Right lobe of liver (tissue), 6 donors: ENCODE measurements at places on chromosomes 13 and 19.

DNA sequence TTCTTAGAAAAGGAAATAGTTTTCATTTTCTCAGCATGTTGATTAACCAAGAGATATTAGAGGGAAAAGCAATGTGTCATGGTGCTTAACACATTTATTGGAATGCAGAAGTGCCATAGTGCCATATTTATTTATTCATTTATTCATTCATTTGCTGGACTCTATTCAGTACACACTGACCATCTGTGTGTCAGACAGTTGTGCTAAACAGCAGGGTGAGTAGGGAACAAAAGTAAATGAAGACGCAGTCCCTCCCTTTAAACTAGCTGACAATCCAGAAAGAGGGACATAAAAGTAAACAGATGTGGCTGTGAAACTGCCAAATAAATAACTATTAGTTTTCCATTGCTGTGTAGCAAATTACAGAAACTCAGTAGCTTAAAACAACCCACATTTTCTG, 323.7 kb downstream of the MTUS2 start:
- H3K36me3 ChIP-seq: no peaks in the 10 kb centered on the region
- no peaks in the 10 kb centered on the region for H3K4me1 ChIP-seq
- no peak overlapping the region for H3K27ac ChIP-seq
- no peaks in the 10 kb centered on the region for H3K27me3 ChIP-seq
- no peak for DNase-seq
- no peak overlapping the region for H3K4me3 ChIP-seq

DNA sequence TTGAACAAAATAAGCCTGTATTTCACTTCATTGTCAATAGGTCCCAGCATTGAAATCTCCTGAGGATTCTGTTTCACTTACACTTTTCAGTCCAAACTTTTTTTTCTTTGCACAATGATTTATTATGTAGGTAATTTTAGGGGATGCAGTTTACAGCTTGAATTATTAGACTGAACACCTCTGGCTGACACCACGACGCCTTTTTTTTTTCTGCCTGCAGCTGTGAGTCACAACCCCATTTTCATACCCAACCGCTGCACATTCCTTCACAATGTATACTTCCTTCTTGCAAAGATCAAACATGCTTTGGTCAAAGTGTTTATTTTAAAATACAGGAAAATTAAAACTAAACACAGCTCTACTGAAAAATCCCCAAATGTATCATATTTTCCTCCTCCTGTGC, 11.4 kb downstream of the ZIC2 start:
- no peaks in the 10 kb centered on the region for H3K36me3 ChIP-seq
- peaks cover 50% of the 10 kb centered on the region for H3K27me3 ChIP-seq
- no peak for DNase-seq
- no peaks in the 10 kb centered on the region for H3K4me1 ChIP-seq
- H3K4me3 ChIP-seq: no peak overlapping the region

DNA sequence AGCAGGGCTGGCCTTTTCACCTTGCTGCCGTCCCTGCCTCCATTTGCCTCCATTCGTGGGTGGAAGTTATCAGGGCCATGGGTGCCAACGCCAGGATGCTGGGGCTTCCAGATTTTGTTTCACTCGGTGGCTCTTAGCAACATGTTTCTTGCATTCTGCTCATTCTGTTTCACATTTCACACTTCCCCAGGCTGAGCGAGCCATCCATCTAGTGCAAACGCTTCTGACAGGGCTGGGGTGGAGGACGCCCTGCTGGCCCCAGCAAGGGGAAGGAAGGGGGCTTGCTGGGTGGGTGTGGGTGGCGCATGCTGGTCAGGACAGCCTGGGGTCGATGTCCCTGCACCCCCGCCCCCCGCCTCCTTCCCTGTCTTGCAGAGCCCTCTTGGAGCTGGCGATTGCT, 165.2 kb downstream of the URI1 start:
- H3K27me3 ChIP-seq: no peaks in the 10 kb centered on the region
- no peak overlapping the region for H3K4me3 ChIP-seq
- H3K4me1 ChIP-seq: no peaks in the 10 kb centered on the region
- H3K27ac ChIP-seq: no peak overlapping the region

DNA sequence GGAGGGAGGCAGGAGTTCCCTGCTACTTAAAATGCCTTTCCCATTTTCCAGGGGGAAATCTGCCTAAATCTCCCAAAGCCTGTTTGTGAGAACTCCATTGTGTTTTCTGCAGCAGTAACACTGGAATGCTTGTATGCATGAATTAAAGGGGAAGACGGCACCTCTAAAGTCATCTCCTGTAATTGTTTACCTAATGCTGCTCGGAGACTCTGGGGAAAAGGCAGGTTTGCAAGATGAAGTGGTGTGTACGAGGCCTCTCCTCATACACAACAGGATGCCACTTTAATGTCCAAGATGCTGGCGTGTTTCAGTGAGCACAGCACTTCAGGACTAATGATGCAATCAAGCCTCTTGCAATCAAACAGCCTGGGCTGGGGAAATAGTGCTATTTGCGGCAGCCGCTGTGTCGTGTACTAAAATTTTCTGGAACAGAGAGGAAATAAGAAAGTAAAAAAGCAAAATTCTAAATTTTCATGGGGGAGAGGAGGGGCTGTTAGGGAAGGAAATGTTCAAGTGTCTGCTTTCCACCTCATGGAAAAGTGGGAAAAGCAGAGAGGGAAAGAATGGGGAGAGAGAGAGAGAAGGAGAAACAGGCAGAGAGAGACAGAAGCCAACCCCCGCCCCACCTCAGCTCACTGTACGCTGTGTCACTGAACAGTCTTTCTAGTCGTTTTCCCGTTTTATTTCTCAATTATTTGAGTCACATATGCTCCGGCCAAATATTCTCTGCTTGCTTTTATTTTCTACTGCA, 32.9 kb downstream of the TSHZ3 start:
- H3K4me3 ChIP-seq: no peak overlapping the region
- no peaks in the 10 kb centered on the region for H3K27me3 ChIP-seq
- no peaks in the 10 kb centered on the region for H3K4me1 ChIP-seq
- no peak overlapping the region for H3K27ac ChIP-seq
- no peak for DNase-seq

- no peak overlapping the region for H3K27ac ChIP-seq
- DNase-seq: no peak
- no peak overlapping the region for H3K4me3 ChIP-seq
- H3K4me1 ChIP-seq: no peaks in the 10 kb centered on the region
- no peaks in the 10 kb centered on the region for H3K36me3 ChIP-seq
Observed at GRCh38 chr19:18778076-18778389, 13.1 kb downstream of the COMP start.

DNA sequence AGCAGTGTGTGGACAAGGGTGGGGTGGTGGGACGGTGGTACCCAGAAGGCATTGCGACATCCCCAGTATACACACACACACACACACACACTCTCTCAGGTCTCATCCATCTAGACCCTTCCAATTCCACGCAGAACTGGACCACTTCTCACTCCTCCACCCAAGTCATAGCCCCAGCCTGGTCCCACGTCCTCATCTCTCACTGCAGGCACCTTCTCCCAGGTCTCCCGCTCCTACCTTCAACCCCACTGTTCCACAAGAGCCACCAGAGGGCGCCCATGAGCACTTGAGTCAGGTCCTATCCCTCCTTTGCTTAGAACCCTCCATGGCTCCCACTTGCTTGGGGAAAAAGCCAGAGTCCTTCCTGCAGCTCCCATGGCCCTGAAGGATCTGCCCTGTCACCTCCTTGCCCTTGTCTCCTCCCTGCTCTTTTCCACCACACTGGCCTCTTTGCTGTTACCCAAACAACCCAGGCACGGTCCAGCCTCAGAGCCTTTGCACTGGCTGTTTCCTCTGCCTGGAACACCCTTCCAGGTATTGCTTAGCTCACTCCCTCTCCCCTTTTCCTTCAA, 62.6 kb downstream of the IER2 start:
- H3K4me3 ChIP-seq: no peak overlapping the region
- H3K36me3 ChIP-seq: no peaks in the 10 kb centered on the region
- H3K27me3 ChIP-seq: no peaks in the 10 kb centered on the region
- no peak overlapping the region for H3K27ac ChIP-seq

GRCh38 chr19:4914736-4915501, 5.6 kb downstream of the UHRF1 start:
- no peaks in the 10 kb centered on the region for H3K4me1 ChIP-seq
- no peaks in the 10 kb centered on the region for H3K27me3 ChIP-seq
- no peak overlapping the region for H3K4me3 ChIP-seq
- no peak for DNase-seq
- no peaks in the 10 kb centered on the region for H3K36me3 ChIP-seq

DNA sequence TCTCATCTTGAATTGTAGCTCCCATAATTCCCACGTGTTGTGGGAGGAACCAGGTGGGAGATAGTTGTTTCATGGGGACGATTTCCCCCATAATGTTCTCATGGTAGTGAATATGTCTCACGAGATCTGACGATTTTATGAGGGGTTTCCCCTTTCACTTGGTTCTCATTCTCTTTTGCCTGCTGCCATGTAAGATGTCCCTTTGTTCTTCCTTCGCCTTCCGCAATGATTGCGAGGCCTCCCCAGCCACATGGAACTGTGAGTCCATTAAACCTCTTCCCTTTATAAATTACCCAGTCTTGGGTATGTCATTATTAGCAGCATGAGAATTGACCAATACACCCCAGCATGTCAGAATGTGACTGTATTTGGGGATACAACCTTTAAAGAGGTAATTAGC, 3.9 kb upstream of the FPR1 start:
- no peaks in the 10 kb centered on the region for H3K27me3 ChIP-seq
- H3K36me3 ChIP-seq: no peaks in the 10 kb centered on the region
- DNase-seq: no peak
- no peak overlapping the region for H3K4me3 ChIP-seq

DNA sequence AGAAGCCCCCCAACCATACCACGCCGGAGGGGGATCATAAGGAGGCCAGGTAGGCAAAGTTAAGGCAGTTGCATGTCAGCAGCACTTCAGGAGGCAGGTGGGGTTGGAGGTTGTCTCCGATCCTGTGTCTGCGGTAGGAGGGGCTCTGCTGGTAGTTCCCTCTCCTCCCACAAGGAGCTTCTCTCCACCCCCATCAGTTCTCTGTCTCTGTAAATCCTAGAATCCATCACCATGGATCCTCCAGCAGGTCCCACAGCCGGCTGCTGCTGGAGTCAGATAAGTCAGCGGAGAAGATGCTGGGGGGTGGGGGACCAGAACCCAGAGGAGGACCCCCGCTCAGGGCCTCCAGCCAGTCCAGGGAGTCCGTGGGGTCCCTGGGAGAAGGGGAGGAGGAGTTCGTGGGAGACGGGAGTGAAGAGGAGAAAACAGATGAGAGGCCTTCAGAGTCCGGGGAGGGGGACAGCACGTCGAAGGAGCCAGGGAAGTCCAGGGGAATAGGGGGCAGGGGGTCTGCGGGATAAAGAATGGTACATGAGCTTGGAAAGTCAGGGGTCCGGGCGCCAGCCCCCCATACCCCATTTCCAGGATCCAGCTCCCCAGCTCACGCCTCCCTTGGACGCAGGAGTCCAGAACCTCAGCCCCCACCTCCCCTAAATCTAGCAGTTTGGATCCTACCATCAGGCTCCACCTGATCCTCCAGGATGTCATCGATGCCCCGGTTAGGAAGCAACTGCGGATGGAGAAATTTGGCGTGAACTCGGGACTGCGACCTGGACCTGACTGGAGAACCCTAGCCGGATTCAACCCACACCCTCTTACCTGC, 6.3 kb downstream of the MAMSTR start:
- no peak overlapping the region for H3K27ac ChIP-seq
- no peaks in the 10 kb centered on the region for H3K27me3 ChIP-seq
- H3K36me3 ChIP-seq: no peaks in the 10 kb centered on the region
- DNase-seq: no peak
- no peaks in the 10 kb centered on the region for H3K4me1 ChIP-seq

GRCh38 chr19:3556423-3556977, 886 bp downstream of the MFSD12 start:
- H3K4me3 ChIP-seq: peak overlapping the region; percentile 89
- no peak for DNase-seq
- H3K27me3 ChIP-seq: no peaks in the 10 kb centered on the region

GRCh38 chr19:40089462-40089861, 1.3 kb downstream of the ZNF780A start:
- no peak for DNase-seq
- H3K4me1 ChIP-seq: peaks cover 22% of the 10 kb centered on the region
- H3K36me3 ChIP-seq: no peaks in the 10 kb centered on the region
- no peak overlapping the region for H3K27ac ChIP-seq
- no peaks in the 10 kb centered on the region for H3K27me3 ChIP-seq

- H3K27me3 ChIP-seq: no peaks in the 10 kb centered on the region
- H3K4me1 ChIP-seq: no peaks in the 10 kb centered on the region
- H3K4me3 ChIP-seq: peak overlapping the region; percentile 58
- H3K27ac ChIP-seq: peak overlapping the region; percentile 24
- no peaks in the 10 kb centered on the region for H3K36me3 ChIP-seq
Observed at GRCh38 chr13:76885203-76886004, 801 bp downstream of the KCTD12 start.

GRCh38 chr19:10068205-10068604, 17.9 kb upstream of the SHFL start:
- no peak overlapping the region for H3K27ac ChIP-seq
- H3K27me3 ChIP-seq: no peaks in the 10 kb centered on the region

DNA sequence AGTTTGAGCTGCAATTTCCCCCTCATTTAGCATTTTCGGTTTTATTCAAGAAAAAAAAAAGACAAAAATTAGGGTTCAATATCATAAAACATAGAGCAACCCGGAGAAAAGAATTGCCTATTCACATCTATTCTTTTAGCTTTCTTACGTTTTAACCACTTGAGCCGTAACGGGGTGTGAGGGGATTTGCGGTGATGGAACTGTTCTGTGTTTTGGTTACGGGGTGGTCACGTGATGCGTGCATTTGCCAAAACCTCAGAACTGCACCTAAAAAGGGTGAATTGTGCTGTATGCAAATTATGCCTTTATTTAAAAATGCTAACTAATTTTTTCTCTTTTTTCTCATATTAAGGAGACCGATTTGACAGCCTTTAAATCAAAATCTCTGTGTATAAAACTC, 22.1 kb downstream of the CLEC11A start:
- no peak overlapping the region for H3K27ac ChIP-seq
- no peaks in the 10 kb centered on the region for H3K27me3 ChIP-seq
- H3K36me3 ChIP-seq: no peaks in the 10 kb centered on the region
- no peaks in the 10 kb centered on the region for H3K4me1 ChIP-seq

DNA sequence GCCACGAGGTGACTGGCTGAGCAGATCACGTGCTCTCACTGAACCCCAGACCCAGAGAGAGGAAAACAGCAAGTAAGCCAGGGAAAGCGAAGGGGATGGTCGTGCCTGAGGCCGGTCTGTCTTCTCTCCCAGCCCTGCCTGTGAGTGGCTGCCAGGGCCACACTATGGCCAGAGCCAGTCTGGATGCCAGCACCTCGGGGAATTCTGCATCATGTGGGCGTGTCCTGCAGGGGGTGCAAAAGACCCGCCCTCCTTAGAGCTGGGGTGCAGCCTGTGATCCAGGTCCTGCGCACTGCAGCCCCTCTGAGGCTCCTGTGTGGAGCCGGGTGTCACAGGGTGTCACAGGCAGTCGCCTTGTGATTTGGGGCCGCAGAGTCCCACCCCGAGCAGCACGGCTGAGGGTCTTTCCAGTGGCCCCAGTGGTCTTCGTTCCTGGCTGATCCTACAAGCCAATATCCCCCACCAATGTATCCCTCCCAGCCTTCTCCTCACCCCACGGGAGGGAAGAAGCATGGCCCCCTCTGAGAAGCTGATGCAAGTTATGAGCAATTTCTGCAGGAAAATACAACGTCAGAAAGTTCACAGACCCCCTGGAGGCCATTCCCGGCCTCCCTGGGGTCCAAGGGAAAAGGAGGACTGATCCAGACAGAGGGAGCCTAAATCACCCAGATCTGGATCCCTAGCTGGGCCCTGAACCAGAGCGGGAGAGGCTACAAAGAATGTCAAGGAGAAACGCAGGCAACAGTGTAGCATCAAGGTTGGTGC, 7.7 kb downstream of the PPP1R12C start:
- H3K4me1 ChIP-seq: no peaks in the 10 kb centered on the region
- H3K27me3 ChIP-seq: no peaks in the 10 kb centered on the region
